ENCODE measurements at places on chromosomes 6 and 20.

DNA sequence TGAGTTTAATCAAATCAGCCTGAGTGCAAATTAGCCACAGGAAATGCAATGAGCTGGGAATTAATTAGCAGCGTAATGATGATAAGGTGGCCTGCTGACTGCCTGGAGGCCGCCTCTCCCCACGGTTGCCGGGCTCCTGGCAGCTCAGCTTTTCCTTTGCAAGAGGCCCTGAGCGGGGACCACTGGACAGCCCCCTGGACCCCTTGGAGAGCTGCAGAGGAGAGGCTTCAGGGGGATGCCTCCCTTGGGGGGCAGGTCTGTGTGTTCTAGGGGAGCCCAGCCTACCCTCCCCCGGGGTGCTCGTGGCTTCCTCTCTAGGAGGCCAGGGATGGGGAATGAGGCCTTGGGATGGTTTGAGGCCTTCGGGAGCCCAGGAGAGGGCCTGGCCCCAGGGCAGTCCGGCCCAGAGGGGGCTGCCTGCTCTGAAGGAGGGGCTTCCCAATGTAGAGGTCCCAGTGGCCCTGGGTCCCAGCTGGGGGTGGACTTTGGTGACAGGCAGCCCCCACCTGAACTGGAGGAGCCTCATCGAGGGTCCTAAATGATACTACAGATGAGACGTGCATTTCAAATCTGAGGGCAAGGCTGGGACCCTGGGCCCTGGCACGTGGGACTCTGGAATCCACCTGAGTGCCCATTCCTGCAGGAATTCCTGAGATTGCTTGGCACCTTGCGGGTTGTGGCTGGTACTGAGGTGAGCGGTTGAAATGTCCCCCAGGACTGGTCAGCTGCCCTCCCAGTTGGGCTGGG, 66.4 kb upstream of the BHLHE23 start:
- DNase-seq: no peak

- DNase-seq: no peak
These were observed 581.4 kb upstream of the MMS22L start for GRCh38 chr6:97864366-97864765.

DNA sequence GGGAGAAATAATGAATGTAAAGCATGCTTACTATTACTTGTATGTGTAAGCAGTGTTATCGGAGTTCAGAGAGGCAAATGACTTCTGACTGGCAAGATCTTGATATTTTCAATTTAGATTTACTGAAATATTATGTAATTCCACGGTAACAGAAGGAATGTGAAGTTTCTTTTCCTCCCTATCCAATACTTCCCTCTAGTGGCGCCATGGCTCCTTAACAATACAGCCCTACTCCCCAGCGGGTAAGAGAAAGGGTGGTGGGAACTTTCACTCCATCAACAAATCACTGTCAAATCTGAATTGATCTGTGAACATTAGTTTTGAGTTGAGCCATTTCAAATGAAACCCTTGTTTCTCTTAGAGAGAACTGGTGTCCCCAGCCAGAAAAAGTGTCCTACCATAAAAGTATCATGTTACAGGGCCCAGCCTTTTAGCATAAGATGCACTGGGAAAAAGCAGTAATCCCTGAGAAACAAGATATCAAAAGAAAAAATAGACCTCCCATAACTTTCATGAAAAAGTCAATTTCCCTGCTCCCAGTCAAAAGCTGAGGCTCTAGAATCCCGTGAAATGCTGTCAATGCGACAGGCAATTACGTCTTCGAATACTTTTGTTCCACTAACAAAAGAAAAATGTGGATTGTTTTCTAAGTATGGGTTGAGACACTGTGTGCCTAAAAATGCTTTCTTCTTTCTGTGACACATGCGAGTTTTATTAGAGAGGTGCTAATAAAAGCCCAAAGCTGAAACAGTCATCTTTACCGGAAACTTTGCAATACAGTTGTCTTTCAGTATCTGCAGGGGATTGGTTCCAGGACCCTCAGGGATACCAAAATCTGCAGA, 12.9 kb downstream of the COX7A2 start:
- DNase-seq: no peak

DNA sequence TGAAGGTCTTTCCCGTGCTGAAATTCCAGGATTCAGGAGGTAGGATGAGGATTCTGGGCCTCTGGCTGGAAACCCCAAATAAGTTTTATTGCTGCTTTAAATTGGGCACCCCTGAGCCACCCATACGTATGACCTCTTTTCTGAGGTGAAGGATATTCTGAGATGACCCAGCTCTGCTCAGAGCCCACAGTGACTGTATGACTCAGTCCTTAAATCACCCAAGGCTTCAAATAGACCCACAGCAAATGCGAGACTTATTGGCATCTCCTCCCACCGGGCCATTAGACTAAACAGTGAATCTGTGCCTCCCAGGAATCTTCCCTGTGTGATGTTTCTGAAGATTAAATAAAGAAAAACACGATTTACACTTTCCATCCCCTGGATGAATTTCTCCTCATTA, 9.5 kb downstream of the SIRPG start:
- no peak for DNase-seq

DNA sequence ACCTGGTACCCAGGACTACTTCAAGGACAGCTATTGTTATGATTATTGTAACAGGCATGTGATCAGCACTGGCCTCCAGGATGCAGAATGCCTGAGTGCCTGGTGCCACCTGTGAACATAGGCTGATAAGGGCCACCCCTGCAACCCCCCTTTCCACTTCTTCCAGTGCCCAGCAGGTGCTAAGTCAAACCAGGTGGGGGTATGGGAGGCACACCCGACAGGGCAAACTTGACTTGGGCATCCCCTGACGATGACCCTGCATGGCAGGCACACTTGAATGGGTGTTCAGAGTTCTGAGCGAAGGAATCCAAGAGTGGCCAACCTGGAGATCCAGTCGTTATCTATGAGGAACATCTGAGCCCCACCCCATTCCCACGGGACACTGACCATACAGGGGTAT, 3.4 kb downstream of the ADA start:
- DNase-seq: no peak

GRCh38 chr6:90179190-90180169, 117.2 kb downstream of the BACH2 start:
- DNase-seq: no peak

GRCh38 chr20:4875578-4876067, 125.7 kb downstream of the SLC23A2 start:
- DNase-seq: peak; percentile 25

DNA sequence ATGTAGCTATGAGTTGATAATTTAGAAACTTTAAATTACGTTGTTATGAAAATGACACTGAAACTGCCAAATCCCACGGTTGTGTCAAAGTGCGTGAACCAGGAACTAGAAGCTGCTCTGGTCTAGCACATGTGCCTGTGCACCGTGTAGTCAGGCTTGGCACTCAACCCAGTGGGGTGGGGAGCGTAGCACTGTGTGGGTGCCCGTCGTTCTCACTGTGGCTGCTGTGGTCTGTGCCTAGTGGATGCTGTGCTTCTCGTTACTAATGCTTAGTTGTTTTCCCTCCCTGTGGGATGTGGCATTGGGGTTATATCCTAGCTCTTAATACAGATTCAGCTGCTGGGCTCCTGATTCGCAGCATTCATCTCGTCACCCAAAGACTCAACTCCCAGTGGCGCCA, 46.2 kb upstream of the ADIG start:
- DNase-seq: no peak

DNA sequence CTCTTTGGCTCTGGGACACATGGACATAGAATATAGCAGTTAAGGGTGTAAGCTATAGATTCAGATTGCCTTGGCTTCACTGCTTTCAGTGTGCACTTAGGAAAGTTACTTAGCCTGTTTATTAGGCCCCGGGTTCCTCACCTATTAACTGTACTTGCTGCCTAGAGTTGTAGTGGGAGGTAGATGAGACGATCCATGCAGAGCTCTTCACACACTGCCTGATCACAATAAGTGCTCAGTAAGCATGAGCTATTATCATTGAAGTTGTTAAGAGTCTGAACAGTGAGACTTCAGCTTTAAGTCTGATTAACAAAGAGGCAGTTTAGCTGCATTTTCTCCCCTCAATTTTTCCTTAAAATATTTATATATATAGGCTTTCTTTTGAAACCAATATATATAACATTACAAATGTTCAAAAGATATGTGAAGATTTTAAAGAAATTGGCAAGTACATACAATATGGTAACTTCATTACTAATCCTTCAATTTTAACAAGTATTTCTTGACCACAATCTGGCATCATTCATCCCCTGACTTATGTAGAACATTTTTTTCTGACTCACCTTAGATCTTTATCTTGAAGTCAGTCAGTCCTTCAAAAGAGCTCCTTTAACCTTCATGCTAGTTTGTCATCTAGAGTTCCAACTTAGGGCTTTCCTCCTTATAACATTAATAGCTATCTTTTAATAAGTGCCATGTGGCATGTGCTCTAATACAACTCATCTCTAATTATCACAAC, 20.5 kb upstream of the SUPT3H start:
- no peak for DNase-seq

GRCh38 chr20:47464380-47465101, 37.1 kb upstream of the NCOA3 start:
- no peak for DNase-seq

- no peak for DNase-seq
These were observed 43.7 kb upstream of the DACT2 start for GRCh38 chr6:168363302-168363701.

DNA sequence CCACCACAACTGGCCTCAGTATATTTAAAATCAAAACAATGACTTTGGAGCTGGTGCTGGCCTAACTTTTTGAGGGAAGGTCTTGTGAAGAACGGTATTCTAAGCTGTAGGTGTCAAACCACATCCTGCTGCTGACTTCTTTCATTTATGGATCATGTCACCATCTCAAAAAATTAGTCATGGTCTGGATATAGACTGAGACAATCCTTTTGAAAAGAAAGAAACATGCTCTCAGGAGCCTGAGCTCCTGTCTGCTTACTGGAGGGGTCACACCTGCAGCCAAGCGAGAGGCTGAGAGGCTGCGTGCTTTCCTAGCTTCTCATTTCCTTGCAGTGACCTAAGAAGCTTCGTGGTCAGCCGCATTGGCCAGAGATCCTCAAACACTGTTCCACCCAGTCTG, 55.2 kb downstream of the TIAM2 start:
- DNase-seq: no peak

DNA sequence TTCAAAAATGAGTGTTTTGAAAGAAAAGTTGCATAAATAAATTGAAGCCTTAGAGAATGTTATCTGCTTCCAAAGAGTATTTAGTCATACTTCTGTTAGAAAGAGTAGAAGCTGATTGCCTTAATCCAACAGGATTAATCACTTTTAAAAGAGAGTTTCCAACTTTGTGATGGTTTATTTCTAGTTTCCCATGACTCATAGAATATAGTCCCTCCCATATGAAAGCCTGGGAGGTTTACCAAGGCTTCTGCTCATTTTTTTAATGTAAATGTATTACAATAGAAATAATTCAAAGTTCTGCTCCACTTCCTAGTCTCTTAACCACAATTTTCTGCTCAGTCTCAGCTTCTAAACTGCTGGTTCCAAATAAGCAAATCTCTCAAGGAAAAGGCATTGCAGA, 118.0 kb upstream of the IRAK1BP1 start:
- no peak for DNase-seq

GRCh38 chr20:32157611-32158010, 48.1 kb downstream of the TM9SF4 start:
- no peak for DNase-seq

GRCh38 chr6:53608396-53608795, 57.2 kb downstream of the KLHL31 start:
- DNase-seq: no peak

DNA sequence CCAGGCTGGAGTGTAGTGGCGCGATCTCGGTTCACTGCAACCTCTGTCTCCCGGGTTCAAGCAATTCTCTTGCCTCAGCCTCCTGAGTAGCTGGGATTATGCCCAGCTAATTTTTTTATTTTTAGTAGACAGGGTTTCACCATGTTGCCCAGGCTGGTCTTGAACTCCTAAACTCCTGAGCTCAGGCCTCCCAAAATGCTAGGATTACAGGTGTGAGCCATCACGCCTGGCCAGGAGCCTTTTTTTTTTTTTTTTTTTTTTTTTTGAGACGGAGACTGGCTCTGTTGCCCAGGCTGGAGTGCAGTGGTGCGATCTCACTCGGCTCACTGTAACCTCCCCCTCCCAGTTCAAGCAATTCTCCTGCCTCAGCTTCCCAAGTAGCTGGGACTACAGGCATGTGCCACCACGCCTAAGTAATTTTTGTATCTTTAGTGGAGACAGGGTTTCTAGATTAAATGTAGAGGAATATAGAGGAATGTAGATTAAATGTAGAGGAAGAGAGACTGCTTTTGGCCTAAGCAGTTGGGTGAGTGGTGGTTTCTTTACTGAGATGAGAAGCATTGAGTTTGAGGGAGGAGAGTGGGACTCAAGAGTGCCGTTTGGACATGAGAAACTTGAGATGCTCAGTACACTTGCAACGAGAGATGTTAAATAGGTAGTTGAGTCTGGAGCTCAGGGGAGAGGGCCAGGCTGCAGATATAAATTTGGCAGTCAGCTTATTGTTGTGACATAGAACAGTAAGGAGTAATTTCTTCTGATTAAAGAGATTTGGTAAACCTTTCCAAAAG, 16.7 kb downstream of the VAPB start:
- DNase-seq: no peak

GRCh38 chr6:114714836-114715507, 372.1 kb upstream of the HS3ST5 start:
- DNase-seq: no peak

- no peak for DNase-seq
These were observed 105.9 kb upstream of the ID4 start for GRCh38 chr6:19731282-19731681.

GRCh38 chr6:78089531-78089930, 436.7 kb downstream of the MEI4 start:
- no peak for DNase-seq

- peak; percentile 23 for DNase-seq
These were observed 115.4 kb downstream of the OPRM1 start for GRCh38 chr6:154154389-154154967.

DNA sequence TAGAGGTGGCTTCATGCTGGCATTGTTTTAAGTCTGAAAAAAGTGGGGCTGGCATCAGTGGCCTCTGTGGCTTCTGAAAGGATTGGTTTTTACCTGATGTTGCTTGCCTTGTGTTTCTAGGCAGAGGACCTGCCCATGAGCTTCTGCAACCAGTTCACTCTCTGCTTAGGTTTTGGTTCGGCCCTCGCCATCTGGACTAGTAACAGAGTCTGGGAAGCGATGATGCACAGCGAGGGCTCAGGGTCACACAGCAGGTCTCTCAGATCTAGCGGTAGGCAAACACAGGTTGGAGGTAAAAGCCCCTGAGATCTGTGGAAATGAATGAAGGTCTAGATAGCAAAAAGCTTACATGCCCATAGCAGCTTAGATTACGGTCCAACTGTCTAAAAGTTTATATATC, 6.8 kb upstream of the RBL1 start:
- no peak for DNase-seq

All from DMS 273 treated with DMSO at 0.1 percent for 48 hours (cell line).